Osteocyte (in vitro differentiated cells): ENCODE measurements at places on chromosomes 6 and 20. TPM values are rescaled to one million over a fixed set of nuclear protein-coding genes. Genes with fewer than 3 reads are reported as not detected.

RAD21L1 gene
- total RNA-seq, result not detected in 2 replicates

POU5F1 gene
- not detected in 2 replicates for total RNA-seq

COL9A3 gene
- 1.7 and 1.8 TPM in 2 replicates for total RNA-seq

C6orf58 gene
- 0.73 TPM in 1 of 2 replicates, not detected in the other for total RNA-seq

ID4 gene
- total RNA-seq, result 42.5 and 46.8 TPM in 2 replicates

MUCL3 gene
- not detected in 2 replicates for total RNA-seq

NRN1 gene
- total RNA-seq, result 0.21 TPM in 1 of 2 replicates, not detected in the other

LRRC73 gene
- total RNA-seq, result 0.29 and 0.40 TPM in 2 replicates

DCDC2 gene
- 0.94 and 1.0 TPM in 2 replicates for total RNA-seq

ULBP2 gene
- total RNA-seq, result 2.1 and 2.9 TPM in 2 replicates

TCP11 gene
- 0.43 TPM in 1 of 2 replicates, not detected in the other for total RNA-seq

RBBP8NL gene
- total RNA-seq, result not detected in 2 replicates

RCAN2 gene
- total RNA-seq, result 27.9 and 31.3 TPM in 2 replicates

RRBP1 gene
- 307 and 312 TPM in 2 replicates for total RNA-seq

ZNF512B gene
- total RNA-seq, result 39.7 and 40.9 TPM in 2 replicates

PAX1 gene
- not detected in 2 replicates for total RNA-seq

FOXF2 gene
- total RNA-seq, result 1.5 and 1.8 TPM in 2 replicates

MBOAT1 gene
- 6.5 and 6.6 TPM in 2 replicates for total RNA-seq

BPIFB2 gene
- total RNA-seq, result not detected in 2 replicates

PGK2 gene
- total RNA-seq, result not detected in 2 replicates

- no peak for DNase-seq
These were observed 62.4 kb downstream of the PTCHD4 start for GRCh38 chr6:48048451-48049146.

DNA sequence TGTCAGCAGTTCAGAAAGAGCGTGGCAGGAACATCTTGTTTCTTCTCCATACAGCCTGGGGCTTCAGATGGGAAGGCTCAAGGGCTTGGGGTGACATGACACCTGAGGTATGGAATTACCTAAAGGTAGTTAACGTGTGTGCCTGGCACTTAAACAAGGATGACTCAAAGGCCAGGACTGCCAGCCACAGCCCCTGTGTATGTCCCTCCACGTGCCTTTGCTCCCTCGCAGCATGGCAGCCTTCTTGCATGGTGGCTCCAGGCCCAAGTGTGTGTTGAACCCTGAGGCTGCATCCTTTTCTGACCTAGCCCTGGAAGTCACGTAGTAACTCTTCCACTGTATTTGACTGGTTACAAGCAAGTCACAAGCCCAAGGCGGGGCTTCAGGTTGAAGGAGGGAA is 33.6 kb upstream of the MYL9 start:
- no peak for DNase-seq

DNA sequence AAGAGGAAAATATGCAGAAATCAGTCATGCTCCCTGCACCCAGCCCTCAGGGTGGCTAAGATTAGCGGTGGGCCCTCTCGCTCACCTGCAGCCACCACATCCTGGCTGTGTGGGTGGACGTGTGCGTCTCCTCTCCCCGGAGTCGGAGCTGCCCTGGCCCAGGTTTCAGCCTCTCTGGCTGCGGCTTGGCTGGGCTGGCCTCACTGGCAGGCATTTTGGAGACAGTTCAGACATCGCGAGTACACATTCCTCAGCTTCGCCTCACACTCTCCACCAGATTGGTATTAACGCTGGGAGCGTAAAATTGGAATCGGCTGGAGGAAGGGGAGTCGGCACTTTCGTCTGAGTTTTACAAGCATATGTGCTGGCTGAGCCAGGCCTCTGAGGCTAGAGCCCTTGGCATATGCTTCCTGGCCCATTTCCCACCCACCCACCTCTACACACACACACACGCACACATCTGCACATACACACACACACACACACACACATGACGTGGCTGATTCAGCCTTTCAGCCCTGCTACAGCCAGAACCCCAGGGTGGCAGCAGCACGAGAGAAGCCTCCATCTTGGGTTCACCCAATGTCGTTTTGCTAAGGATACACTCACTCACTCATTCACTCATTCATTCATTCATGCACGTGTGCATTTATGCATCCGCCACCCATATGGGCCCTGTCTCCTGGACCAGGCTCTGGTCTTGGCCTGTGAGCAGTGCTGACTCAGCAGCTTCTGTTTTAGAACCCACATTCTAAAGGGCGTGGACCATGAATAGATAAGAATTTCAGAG is 42.9 kb downstream of the BCAS4 start:
- no peak for DNase-seq

GRCh38 chr6:149173222-149173621 is 144.3 kb upstream of the TAB2 start:
- no peak for DNase-seq

DNA sequence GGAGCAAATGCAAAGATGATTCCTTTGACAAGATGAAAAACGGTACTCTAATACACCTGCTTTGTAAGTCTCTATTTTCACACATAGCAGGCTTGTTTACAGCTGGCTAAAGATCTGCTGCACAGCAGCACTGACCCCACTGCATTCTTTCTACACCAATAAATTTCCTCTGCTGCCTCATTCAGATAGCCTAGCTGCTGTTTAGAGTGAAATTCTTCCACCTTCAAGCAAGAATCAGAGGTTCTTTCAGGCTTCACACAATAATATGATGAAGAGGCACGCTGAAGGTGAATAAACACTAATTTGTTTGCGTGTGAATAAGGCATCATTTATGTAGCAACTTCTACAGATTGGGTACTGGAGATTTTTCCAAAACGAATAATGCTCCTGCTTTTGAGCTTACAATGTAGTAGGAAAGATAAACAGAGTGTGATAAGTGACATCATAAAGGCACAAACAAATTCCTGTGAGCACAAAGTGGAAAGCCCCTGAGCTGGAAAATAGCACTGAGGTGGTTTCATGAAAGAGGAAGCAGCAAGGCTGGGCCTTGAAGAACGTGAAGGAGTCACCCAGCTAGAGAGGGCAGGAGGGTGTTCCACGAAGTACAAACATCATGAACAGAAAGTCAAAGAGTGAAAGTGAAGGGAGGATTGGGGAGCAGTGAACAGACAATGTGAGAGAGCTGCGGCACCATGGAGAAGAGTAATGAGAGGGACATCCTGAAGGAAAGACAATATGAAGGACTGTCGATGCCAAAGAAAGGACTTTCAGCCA is 543.4 kb downstream of the CD83 start:
- DNase-seq, result no peak

GRCh38 chr6:35208419-35208818 is 5.3 kb upstream of the SCUBE3 start:
- no peak for DNase-seq

GRCh38 chr20:4083098-4083865 is 67.9 kb upstream of the RNF24 start:
- peak; percentile 79 for DNase-seq

- no peak for DNase-seq
These were observed 16.5 kb downstream of the PPP1R10 start for GRCh38 chr6:30600451-30600961.

DNA sequence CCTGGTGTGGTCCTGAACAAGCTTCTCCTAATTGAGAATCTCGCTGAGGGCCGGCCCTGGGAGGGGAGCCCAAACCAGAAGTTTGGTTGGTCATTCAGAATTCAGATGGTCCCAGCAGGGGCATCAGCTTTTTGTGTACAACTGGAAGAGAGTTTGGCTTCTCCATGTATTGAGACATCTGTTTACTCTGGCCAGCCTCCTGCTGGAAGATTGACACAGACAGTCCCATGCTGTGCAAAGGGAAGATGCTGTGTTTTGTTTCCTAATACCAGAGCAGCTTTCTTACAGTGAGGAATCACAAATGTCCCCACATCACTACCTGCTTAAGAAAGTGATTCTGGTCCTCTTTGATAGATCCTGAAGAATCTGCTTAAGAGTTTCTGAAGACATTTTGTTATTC is 97.8 kb downstream of the PLEKHG1 start:
- no peak for DNase-seq

- DNase-seq, result no peak
These were observed 198.6 kb downstream of the UST start for GRCh38 chr6:148945301-148946021.

GRCh38 chr6:67839818-67840217 is 795.3 kb upstream of the ADGRB3 start:
- DNase-seq, result no peak

- DNase-seq, result no peak
These were observed 9.8 kb downstream of the VEGFA start for GRCh38 chr6:43779852-43780236.

- no peak for DNase-seq
These were observed 15.5 kb downstream of the COL9A3 start for GRCh38 chr20:62832212-62832922.

DNA sequence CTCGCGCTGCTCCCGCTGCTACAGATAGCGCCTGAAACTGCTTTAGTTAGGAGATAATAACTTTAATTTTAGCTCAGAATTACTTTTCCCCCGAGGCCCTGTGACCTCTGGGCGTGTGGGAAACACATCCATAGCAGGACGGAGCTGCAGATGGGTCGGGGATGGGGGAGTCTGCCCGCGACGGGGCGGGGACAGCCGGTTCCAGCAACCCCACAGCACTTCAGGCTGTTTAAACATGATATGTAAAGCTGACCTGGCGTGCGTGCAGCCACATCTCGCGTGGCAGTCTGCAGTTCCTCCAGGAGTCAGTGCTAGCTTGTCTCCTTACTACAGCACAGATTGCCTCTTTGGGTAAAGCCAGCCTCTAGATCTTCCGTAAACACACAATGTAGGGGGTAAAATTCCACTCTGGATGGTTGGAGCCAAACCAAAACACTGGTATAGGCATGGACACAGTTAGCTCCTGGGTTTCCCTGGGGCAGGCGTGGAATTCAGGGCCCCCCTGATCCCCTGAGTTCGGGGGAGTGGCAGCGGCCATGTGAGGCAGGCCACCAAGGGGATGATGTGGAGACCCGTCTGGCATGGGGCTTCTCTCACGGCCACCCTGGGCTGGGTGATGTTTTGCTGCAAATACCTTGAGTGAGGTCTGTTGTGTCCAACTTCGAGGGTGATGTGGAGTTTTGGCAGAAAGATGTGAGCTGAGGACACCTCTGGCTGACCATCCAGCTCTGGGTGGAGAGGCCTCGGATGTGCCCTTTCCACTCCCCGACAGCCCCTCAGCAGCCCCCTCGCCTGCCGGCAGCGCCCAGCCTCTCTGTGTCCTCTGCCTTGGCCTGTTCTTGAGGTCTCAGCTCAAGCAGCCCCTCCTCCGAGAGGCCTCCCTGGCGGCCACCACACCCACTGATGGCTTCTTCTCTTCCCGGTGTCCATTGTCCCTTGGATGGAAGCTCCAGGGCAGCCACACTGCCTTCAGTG is 214.5 kb downstream of the TAF4 start:
- no peak for DNase-seq

GRCh38 chr20:24917797-24918578 is 31.1 kb upstream of the CST7 start:
- peak; percentile 84 for DNase-seq

- DNase-seq, result no peak
These were observed 152.7 kb upstream of the SYNDIG1 start for GRCh38 chr20:24316731-24317130.
